Stimulated activated CD4-positive, alpha-beta T cell treated with anti-CD3 and anti-CD28 coated beads, Interleukin-12 subunit alpha, Interleukin-12 subunit beta, amount 100 ng/mL, for 48 hours (primary cell): ENCODE measurements at places on chromosomes 5 and 9.

GRCh38 chr5:143691287-143691944 is 120.5 kb upstream of the HMHB1 start:
- DNase-seq, result no peak

DNA sequence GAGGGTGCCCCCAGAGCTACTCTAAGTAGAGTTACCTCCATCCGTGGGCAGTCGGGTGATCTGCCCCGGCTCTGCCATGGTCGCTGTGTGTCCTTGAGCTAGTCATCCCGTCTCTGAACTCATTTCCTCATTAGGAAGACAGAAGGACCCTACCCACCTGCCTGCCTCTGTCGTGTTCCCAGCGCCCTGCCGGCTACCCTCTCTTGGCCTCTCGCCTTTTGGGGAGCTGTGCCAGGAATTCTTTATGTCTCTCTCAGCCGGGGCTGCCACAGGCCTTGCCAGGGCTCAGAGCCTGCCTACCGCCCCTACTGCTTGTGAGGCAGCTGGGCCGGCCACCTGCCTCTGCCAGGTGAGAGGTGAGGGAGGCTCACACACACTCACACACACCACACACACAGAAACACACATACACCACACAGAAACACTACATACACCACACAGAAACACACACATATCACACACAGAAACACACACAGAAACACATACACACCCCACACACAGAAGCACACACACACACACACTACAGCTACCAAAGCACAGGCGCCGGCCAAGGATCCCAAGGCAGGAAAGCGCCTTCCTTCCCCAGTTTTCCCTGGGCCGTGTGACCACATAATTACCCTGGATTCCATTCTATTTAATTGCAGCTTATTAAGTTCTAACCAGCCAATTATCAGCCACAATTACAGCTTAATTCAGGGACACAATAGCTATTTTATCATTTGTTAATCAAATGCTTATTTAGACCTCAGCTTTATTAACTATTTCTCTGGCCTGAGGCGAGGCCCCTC is 41.7 kb downstream of the UNC5A start:
- DNase-seq, result no peak

GRCh38 chr9:78676623-78677022 is 379.7 kb downstream of the PSAT1 start:
- no peak for DNase-seq

DNA sequence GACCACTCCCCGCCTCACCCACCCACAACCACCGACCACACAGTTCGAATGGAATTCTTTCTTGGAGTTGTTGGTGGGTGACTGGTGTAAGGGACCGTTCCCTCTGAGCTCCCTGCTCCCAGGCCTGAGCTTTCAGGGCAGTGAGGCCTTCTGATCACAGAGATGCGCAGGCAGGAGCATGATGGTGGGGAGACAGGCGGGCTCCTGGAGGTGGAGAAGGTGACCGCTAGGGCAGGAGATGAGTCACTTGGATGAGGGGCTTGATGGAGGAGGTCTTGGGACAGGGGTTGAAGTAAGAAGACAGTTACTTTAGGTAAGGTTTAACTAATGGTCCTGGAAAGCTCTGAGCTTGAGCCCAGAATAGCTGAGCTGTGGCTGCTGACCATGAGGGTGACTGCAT is 88.5 kb downstream of the HSPA4 start:
- DNase-seq, result no peak

GRCh38 chr5:60972231-60972630 is 27.2 kb downstream of the NDUFAF2 start:
- peak; percentile 27 for DNase-seq

DNA sequence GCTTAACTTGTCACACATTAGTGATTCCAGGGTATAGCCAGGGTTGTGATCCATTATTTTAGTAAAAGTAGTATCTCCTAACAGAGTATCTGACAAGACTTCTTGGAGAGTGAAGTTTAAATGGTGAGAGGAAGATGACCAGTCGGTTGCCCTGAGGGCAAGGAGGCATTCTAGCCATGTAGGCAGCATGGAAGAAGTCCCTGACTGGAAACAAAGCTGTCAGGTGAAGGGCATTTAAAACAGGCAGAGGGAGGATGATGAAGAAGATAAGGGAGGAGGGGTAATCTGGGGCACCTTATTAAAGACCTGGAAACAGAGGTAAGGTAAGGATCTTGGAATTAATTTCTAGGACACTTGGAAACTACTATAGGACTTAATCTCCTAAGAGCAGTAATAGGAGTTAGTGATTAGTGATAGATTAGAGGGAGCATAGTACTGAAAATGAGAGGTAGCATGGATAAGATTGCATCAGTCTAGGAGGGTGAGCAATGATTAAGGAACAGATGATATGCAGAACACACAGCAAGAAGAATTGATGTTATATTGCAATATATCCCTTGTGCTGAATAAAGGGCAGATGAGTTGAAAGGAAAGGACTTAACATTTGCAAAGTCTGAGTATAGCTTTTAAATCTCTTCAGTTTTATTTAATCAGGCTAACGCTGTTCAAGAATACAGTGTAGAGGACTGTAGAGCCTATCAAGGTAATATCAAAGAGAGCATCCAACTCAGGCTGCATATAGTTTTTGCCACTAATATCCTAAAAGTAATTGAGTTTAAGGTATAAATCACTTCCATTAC is 9.6 kb downstream of the KIF2A start:
- DNase-seq, result no peak

- DNase-seq, result no peak
Observed at GRCh38 chr5:132017738-132018625, 6.5 kb upstream of the ACSL6 start.
